ENCODE measurements at places on chromosomes 5 and 9.

DNA sequence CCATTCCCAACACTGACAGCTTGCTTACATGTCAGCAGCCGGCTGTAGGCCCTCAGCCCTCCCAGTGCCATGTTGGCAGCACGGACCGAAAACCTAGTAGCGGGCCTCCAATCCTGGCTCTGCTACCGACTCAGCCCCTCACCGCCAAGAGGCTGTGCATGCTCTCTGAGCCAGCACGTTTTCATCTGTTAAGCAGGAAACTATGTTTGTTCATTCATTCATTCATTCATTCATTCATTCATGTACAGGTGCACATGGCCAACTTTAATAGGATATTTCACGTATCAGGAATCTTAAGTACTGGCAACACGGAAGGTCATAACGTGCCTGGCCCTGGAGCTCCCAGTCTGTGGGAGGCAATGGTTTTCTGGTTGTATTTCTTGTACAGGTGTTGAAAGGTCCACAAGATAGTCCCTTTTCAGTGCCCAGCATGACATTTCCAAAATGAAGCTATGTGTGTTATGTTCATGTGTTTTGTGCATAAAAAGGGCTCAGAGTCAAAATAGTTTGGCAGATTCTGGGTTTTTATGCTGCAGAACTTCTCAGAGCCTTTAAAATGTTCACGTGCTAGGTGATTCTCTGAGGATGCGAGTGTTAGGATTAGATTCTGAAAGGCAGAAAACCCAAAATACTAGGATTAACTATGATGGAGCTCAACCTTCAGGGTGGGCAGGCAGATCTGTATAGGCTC, 17.7 kb downstream of the SUSD3 start:
- no peak for DNase-seq

DNA sequence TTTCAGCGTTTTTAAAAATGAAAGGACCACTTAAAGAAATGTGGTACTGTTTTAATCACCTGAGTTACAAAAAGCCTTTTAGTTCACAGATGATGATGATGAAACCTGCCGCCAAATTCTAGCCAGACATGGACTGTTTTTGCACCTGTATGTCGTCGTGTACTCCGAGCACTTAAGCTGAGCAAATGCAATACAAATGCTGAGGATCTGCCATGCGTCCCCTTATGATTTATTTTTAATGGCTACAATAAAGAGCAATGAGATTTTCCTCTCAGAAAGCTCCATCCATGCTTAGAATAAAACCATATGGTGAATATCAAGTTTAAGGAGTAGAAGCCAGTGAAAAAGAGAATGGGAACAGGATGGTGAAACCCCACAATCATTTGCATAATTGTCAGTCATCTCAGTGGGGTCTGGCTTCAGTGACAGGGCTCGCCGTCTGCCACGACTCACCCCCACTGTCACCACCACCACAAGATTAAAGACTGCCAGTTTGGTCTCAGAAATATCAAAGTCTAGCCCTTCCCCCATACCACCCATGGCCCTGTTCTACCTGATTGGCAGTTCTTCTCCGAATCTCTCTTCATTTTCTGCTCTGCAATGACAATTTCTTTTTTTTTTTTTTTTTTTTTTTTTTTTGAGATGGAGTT, 159.9 kb downstream of the GOLPH3 start:
- DNase-seq, result no peak

- no peak for DNase-seq
Measured at GRCh38 chr9:20838218-20838617, 154.2 kb downstream of the FOCAD start.

GRCh38 chr9:22060831-22061383, 51.8 kb upstream of the CDKN2B start:
- DNase-seq, result no peak

DNA sequence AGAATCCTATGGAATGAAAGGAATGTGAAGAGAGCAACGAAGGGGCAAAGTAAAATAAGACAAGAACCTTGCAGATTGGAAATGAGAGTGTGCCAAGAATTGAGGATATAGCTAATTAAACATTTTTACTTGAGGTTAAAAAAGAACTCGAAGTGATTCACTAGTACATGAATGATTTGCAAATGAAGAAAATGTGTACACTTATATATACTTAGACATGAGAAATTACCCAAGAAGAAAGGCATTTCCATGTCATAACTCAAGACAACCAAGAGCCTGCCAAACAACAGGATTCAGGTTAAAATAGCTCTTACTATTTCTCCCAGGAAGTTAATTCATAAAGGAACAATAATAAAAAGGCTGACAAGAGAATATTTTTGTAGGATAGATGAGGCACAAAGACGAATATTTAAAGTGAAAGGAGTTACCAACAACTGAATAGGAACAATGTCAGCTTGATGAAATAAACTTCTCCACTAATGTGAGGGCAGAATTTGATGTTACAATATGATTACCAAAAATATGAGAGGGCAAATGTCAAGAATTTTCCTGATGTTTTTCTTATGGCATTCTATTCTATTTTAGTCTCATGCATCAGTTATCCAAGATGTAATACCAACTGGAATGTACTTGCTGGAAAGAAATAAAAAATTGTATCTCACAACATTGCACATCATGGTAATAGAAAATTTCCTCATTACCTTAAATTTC, 18.9 kb upstream of the NPR3 start:
- no peak for DNase-seq

DNA sequence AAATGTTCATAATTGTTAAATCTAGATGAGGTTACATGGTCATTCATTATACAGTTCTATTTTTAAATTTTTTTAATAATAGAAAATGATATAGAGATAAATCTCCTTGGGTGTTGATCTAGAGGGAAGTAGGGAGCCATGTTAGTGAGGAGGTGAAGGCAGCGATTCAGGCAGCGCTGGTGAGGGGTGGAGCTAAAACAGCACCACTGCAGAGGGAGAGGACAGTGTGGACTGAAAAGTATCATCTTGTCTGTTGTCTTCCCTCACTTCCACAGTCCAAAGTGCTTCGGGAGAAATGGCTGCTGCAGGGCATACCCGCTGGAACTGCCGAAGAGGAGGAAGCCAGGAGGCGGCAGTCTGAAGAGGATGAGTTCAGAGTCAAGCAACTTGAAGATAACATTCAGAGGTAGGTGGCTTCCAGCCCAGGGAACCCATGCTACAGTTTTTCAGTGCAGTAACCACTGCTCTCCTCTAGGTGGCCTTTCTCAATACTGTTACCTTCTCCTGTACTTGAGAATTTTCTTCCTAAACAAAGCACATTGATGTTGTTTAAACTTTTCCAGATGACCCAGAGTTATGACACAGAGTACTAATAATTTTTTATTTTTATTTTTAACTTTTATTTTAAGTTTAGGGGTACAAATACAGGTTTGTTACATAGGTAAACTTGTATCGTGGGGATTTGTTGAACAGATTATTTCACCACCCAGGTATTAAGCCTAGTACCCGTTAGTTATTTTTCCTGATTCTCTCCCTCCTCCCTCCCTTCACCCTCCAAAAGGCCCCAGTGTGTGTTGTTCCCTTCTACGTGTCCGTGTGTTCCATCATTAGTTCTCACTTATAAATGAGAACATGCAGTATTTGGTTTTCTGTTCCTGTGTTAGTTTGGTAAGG, 100.5 kb downstream of the PALM2AKAP2 start:
- DNase-seq, result peak; percentile 40

DNA sequence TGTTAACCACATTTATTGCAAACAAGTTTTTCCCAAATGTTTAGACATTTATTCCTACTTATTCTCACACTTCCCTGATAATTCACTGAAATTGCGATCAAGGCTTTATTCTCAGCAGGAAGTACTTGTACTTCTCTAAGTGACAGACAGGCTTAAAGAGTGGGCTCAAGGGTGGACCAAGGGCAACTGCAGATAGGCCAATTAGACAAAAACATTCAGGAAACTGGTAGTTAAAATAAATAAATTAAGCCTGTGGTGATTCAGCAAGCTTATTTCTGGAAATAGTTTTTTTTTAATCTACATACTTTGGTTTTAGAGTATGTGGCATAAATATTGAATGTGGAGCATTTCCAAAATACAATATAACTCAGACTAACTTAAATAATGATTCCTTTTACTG, 136.1 kb downstream of the UGCG start:
- peak; percentile 29 for DNase-seq

DNA sequence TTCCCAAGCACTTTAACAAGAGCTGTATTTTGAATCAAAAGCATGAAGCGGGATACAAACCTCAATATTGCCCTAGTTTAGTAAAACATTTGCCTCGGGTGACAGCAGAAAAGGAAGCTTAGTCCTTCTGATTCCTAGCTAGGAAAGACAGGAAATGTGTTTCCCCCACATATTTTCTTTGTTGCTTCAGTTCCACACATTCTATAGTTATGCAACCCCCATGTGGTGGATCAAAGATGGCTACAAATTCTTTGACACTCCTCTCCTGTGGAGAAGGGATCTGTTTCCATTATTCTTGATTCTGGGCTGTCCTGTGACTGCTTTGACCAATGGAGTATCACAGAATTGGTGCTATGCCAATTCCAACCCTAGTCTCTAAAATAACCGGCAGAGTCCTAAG, 89.1 kb upstream of the SLC30A5 start:
- no peak for DNase-seq

DNA sequence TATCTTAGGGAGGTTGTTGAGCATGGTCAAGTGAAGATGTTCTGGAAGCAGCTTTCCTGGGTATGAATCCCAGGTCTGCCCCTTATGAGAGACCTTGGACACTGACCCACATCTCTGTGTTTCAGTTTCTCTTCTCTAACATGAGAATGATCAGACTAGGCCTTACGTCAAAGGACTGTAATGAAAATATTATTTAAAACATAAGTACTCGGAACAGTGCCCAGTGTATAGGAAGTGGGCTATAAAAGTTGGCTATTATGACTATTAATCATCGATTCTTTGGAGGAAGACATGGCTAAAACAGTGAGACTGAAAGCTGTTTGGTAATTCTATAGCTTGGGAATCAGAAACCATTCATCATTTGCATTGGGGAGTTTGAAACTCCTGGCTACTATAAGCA, 65.3 kb upstream of the MYO10 start:
- no peak for DNase-seq

DNA sequence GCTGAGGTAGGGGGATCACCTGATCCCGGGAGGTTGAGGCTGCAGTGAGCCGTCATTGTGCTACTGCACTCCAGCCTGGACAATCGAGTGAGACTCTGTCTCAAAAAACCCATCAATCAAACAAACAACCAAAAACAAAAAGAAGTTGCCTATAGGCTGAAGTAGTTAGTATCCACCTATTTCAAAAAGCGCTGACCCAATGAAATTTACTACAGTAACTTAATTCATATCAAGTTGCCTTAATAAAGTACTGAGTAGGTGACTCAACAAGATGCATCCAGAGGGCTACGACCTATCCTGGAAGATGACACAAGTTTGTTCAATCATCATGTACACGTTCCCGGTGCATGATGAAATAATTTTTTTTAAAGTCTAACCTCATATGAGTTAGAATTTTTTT, 648.6 kb upstream of the DMAC1 start:
- DNase-seq, result no peak

GRCh38 chr9:33446946-33447798, at the start of gene AQP3:
Gene AQP3 (minus strand): TSS chr9:33447593. CDS start chr9:33447530, 63 bp downstream.
- DNase-seq, result peak; percentile 82

DNA sequence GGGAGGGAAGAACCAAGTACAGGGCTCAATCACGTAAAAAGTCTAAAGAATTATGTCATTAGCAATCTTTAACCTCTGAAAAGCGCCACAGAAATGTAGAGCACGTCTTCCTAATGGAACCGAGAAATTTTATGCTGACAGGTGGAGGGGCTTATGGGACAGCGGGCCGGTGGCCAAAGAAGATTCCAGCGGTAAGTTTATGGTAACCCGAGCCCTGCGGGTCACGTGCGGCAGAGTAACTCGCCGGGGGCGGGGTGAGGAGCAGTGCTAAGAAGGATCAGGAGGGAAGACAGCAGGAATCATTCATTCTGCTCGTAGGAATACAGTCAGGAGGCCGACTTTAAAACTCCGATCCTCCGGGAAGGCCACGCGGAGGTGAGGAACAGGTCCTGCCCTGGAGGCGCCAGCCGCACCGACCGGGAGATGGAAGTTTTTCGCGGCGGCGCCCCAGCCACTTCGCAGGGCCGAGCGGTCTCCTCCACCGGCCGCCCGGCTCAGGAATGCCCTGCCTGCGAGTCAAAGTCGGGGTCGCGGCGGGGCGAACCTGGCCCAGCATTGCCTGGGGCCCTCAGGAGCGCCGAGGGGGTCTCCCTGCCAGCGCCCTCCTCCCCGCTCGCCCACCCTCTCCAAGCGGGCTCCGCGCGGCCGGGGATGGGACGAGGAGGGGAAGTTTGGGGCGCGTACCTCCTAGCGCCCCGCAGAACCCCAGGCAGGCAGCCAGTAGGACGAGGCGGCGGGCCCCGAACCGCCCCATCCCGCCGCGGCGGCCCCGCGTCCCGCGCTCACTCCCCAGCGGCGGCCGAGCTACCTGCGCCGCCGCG, 101.8 kb downstream of the ESM1 start:
- DNase-seq, result peak; percentile 41

GRCh38 chr9:116450378-116451139, 236.5 kb upstream of the TRIM32 start:
- peak; percentile 96 for DNase-seq

DNA sequence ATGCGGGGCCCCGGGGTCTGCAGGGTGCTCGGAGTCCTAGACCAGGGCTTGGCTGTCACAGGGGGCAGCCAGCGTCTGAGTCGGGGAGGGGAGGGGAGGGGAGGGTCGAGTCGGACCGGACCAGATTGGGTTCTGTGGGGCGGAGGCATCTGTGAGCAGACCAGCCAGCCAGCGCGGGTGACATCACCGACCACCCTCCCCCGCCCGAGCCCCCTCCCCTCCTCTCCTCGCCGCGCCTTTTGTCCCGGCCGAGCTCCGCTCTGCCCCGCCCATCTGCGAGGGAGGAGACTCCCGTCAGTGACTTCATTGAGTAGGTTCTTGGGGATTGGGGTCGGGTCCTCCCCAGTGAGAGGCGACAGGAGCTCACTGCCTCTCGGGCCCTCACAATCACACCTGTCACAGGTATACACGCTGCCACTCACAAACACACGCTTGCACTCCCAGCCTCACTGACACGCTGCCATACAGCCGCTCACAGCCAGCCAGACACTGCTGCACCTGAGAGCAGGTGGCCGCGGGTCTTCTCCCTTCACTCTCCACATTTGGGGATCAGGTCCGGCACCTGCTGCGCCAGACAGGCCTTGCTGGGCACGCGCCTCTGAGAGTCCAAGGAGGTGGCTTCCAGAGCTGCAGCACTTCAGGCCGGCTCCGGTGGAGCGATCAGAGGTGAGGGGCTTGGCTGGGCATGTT, 546 bp downstream of the DNAJB5 start:
- DNase-seq, result peak; percentile 68

DNA sequence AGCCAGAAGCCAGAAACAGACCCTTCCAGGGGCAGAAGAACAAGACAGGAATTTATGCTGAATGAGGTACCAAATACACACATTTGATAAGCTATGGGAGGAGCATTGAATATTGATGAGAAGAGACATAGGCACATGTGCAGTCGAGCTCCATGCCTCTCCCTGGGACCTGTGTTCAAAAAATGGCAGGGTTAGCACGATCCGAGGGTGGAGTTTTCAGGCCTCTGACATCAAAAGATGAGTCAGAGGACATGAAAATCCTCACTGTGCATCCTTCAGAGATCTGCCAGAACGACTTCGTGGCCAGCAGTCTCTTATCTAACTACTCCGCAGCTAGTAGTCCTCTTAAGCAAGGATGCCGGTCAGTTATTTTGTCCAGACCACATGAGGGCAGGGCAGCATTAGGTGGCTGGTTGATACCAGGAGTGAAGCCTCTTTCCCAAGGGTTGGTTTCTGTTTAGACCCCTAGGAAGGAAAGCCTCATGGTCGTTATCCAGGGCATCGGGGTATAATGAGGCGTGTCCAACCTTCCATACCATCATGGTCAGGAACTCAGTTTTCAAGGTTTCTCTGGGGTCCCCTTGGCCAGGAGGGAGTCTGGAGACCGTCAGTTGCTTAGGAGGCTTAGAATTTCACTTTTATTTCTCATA, 11.6 kb upstream of the CMBL start:
- DNase-seq, result no peak

GRCh38 chr9:126388964-126389708, 62.5 kb downstream of the MVB12B start:
- DNase-seq, result no peak

Data from suppressor macrophage (primary cell).